COLO829 (cell line): ENCODE measurements at places on chromosomes 3 and 15.

GRCh38 chr3:127135241-127136023 lies 57.5 kb upstream of the PRR23E start:
- no peak for DNase-seq

DNA sequence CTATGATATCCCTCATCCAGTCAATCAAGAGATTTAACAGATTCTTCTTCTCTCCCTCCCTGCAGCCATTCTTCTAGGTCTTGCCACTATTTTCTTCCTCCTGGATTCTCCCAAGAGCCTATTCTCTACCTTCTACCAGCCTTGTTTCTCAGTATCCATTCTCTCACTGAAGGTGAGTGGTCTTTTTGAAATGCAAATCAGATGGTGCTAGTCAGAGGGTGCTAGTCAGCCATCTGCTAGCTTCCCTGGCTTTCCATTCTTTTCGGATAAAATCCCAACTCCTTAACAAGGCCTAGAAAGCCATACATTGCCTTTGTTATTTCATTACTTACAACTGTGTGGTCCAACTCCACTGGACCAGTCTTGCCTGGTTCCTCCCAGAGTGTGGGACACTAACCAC lies 734.3 kb upstream of the CFAP20DC start:
- no peak for DNase-seq

DNA sequence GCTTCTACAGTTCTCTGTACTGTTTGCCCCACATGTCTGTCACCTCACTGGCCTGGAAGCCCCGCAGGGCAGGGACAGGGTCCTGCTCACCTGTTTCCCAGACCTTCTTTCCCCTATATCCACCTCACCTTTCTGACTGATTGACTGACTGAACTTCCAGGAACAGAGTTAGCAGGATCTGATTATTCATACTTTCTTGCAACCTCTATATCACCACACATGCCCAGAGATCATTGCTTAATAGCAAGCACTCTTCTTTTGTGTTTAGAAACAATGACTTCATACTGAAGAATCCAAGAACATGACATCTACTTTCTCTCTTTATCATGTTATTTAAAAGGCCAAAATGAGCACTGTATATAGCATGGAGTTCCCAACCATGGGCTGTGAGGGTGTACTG lies 18.0 kb upstream of the CLEC3B start:
- DNase-seq = no peak

DNA sequence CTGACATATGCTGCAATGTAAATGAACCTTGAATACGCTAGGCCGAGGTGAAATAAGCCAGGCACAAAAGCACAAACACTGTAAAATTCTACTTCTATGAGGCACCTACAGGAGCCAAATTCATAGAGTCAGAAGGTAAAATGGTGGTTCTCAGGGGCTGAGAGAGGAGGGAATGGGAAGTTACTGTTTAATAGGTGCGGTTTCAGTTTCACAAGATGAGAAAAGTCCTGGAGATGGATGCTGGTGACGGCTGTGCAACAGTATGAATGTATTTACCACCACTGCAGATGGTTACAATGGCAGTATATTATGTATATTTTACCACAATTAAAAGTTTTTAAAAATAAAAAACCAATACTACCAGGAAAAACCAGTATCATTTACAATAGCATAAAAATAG lies 4.0 kb downstream of the TNK2 start:
- DNase-seq = no peak

DNA sequence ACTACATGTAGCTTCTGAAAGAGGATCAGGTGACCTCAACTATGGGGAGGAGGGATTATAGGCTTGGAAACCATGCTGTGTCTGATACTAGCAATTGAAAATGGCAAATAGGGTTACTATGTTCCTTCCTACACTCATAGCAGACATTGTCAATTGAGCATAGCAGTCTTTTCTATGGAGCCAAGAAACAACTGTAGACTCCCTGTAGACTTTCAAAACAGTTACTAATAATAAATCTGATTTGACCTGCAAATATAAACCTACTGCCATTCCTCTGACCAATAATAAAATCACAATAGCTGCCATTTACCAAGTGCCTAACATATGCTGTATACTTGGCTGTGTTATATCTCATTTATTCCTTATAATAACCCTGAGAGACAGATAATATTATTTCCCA lies 8.5 kb upstream of the ARL14 start:
- DNase-seq = no peak

DNA sequence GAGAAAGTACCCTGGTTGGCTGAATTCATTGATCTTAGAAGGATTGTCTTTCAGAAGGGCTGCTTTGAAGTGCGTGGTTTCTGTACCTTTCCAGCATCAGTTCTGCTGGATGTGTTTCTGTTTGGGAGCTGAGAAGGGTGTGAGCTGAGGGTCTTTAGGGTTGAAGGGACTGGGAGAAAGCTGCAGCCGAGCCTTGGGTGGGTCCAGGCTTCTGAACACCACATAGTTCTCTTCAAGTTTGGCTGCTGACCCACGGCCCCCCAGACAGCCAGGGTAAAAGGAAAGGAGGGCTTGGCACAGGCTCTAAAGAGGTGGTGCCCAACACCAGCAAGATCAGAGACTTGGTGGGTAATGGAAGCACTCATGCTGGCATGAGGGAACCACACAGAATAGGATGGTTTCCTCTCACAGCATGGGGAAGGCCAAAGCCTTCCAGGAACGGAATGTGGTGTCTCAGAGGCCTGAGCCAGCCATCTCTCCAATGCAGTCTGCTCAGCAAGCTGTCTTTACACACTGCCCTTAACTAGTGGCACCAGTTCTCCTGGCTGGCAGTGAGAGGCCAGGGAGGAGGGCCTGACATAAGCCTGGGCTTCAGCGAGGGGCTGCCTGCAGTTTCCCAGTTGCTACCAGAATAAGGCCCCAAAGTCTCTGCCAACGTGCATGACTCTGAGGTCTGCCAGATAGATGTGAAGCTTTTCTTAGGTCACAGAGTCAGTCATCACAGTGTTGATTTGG lies 239.0 kb upstream of the TRIM42 start:
- no peak for DNase-seq

- DNase-seq = no peak
Observed at GRCh38 chr3:179794355-179794754, 141.5 kb downstream of the USP13 start.

GRCh38 chr3:136173939-136174490 lies 22.1 kb downstream of the MSL2 start:
- no peak for DNase-seq

DNA sequence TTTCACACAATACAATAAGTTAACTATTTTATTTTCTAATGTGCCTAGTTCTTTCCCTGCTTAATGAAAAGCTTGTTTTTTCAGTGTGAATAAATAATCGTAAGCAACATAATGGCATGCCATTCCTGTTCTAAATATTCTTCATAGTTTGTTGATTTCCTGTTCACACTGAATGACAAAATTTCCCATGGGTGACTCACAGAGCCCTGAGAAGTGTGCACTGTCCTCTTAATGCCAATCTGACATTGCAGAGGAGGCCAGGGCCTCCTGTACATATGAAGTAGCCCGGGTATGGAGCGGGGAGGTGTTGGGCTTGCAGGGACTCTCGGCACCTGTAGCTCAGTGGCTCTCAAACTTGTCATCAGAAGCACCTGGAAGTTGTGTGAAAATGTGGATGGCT lies 24.3 kb downstream of the CCR3 start:
- DNase-seq = no peak
